ENCODE measurements at places on chromosomes 1 and 21. TPM values are rescaled to one million over a fixed set of nuclear protein-coding genes. Genes with fewer than 3 reads are reported as not detected.

The KCNJ9 gene
- polyA plus RNA-seq, result 0.20 TPM

The C4BPA gene
- 0.13 TPM for polyA plus RNA-seq

The ZBTB21 gene
- polyA plus RNA-seq, result 10.2 TPM

The CCDC24 gene
- 52.5 TPM for polyA plus RNA-seq

The CNR2 gene
- 0.08 TPM for polyA plus RNA-seq

The SPRR2E gene
- polyA plus RNA-seq, result not detected

The OR2T11 gene
- polyA plus RNA-seq, result not detected

The MROH7 gene
- polyA plus RNA-seq, result 8.1 TPM

The OR2G6 gene
- polyA plus RNA-seq, result not detected

The RBP7 gene
- 52.6 TPM for polyA plus RNA-seq

The PRKAA2 gene
- polyA plus RNA-seq, result 0.74 TPM

The MPL gene
- polyA plus RNA-seq, result 0.15 TPM

The RUNX3 gene
- polyA plus RNA-seq, result 1.0 TPM

The PPT1 gene
- polyA plus RNA-seq, result 59.4 TPM

The TMEM200B gene
- 3.3 TPM for polyA plus RNA-seq

The MSH4 gene
- 0.07 TPM for polyA plus RNA-seq

The SYT11 gene
- 2.8 TPM for polyA plus RNA-seq

The COL24A1 gene
- polyA plus RNA-seq, result 0.16 TPM

The NES gene
- polyA plus RNA-seq, result 13.2 TPM

The VAV3 gene
- polyA plus RNA-seq, result 1.7 TPM

The NMNAT2 gene
- 4.2 TPM for polyA plus RNA-seq

The AGT gene
- polyA plus RNA-seq, result 20.9 TPM

The CD1C gene
- polyA plus RNA-seq, result 0.27 TPM

The CDK11A gene
- 95.8 TPM for polyA plus RNA-seq

The CFHR3 gene
- 0.59 TPM for polyA plus RNA-seq

The GREM2 gene
- polyA plus RNA-seq, result 0.57 TPM

The CSMD2 gene
- 1.4 TPM for polyA plus RNA-seq

The CRNN gene
- polyA plus RNA-seq, result 1.0 TPM

The OR2T35 gene
- polyA plus RNA-seq, result not detected

The TENT5C gene
- 5.4 TPM for polyA plus RNA-seq

The RPS6KA1 gene
- polyA plus RNA-seq, result 17.1 TPM

The SLC45A1 gene
- 5.1 TPM for polyA plus RNA-seq

The RTCA gene
- 20.5 TPM for polyA plus RNA-seq

The ERICH3 gene
- polyA plus RNA-seq, result 1.5 TPM

The SPRR2F gene
- polyA plus RNA-seq, result not detected

The POFUT2 gene
- polyA plus RNA-seq, result 33.2 TPM

The CSF3R gene
- 13.9 TPM for polyA plus RNA-seq

The NT5C1A gene
- 0.97 TPM for polyA plus RNA-seq

The RASSF5 gene
- 9.3 TPM for polyA plus RNA-seq

The LMX1A gene
- polyA plus RNA-seq, result 0.08 TPM

The THEMIS2 gene
- polyA plus RNA-seq, result 8.6 TPM

The ASTN1 gene
- 8.5 TPM for polyA plus RNA-seq

The TIAM1 gene
- polyA plus RNA-seq, result 20.8 TPM

The KRTAP25-1 gene
- polyA plus RNA-seq, result not detected

The MDM4 gene
- polyA plus RNA-seq, result 24.3 TPM

The SLC27A3 gene
- 85.0 TPM for polyA plus RNA-seq

The ZNF695 gene
- 0.07 TPM for polyA plus RNA-seq

The SPRR2A gene
- 0.97 TPM for polyA plus RNA-seq

The LCE1E gene
- not detected for polyA plus RNA-seq

The CD1E gene
- polyA plus RNA-seq, result not detected

The CD52 gene
- 13.6 TPM for polyA plus RNA-seq

The SLAMF7 gene
- 3.1 TPM for polyA plus RNA-seq
